T-cell (primary cell): ENCODE measurements at places on chromosomes 5 and 9. TPM values are rescaled to one million over a fixed set of nuclear protein-coding genes. Genes with fewer than 3 reads are reported as not detected.
A peak's percentile ranks its signal among the peaks of the same experiment; 100 is the strongest.

DNA sequence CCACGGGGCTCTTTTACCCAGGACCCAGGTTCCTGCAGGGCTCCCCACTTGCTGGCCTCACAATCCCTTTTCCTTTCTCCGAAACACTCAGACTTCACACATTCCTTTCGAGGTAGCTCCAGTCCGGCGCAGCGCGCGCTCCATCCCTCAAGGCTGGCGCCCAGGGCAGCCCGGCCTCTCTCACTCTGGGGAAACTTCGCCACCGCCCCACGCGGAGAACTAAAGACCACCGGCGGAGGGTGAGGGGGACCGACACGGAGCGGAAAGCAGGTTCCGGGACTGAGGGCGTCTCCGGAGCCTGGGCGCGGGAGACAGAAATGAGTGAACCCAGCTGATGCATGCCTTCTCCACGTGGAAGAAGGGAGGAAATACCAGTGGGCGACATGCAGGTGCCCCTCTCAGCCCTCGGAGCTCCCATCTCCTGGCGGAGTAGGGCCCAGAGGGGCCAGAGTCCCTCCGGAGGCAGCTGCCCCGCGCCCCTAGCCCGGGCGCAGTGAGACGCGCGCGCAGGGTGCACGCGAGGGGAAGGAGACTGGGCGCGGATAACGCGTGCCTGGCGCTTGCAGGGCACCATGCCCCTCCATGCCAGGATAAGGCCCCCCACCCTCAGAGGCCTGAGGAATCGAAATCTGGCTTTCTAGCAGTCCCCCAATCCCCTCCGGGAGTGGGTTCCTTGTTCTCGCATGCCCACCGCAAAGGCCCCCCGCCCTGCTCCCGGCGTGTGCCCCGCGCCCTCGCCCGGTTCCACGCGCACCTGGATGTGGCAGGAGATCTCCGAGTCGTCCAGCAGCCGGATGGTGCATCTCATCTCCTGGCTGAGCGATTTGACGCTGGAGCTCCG is 650 bp downstream of the FRMD3 start:
- no peaks in the 10 kb centered on the region for H3K36me3 ChIP-seq
- peaks cover 2% of the 10 kb centered on the region for H3K4me1 ChIP-seq
- H3K27ac ChIP-seq: no peak overlapping the region
- H3K4me3 ChIP-seq: peak overlapping the region; percentile 33
- H3K27me3 ChIP-seq: no peaks in the 10 kb centered on the region

- H3K27me3 ChIP-seq: no peaks in the 10 kb centered on the region
- peaks cover 64% of the 10 kb centered on the region for H3K36me3 ChIP-seq
- peaks cover 53% of the 10 kb centered on the region for H3K4me1 ChIP-seq
These were observed 126.9 kb downstream of the RGS3 start for GRCh38 chr9:113590389-113590788.

DNA sequence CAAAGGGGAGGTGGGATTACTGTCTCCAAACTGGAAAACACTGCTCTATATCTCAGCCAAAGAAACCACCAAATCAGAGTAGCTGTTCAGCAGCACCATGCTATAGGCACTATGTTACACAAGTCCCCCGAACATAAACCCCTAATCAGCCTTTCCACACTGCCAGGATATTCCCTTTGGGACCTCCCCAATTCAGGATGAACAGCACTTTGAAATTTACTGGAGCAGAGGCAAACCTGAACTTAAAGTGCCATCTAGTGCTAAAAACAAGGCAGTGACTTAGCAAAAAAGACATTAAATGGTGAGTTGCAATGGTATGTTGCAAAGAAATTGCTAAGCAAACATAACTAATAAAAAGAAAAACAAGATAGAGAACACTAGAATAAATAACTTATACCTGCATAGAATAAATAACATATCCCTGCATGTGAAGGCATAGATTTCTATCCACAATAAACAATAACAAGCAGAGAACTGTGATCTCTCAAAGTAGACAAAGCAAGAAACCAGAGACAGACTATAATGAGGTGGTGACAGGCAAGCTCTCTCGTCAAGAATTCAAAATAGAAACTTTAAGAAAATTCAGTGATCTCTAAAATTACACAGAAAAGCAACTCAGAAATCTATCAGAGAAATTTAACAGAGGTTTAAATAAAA is 584.4 kb upstream of the ACO1 start:
- H3K4me1 ChIP-seq: no peaks in the 10 kb centered on the region
- H3K27ac ChIP-seq: no peak overlapping the region
- H3K27me3 ChIP-seq: no peaks in the 10 kb centered on the region
- H3K36me3 ChIP-seq: no peaks in the 10 kb centered on the region

DNA sequence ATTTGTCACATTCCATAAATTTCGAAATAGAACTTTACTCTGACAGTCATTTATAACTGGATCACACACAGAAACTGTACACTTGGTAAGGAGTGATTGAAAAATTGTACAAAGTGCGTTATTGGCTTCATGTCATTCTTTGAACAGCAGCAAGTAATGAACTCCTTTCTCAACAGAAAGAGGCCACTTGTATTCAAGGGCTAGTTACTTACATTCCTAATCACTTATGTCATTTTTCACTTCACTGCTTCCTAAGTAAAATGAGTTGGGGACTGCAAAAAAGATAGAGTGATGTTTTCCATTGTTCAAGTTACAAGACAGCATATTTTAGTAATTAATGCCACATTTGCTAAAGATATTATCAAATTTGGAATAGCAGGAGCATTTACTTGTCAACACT is 893.2 kb downstream of the DTWD2 start:
- no peaks in the 10 kb centered on the region for H3K36me3 ChIP-seq
- no peak for DNase-seq
- no peaks in the 10 kb centered on the region for H3K27me3 ChIP-seq
- H3K4me3 ChIP-seq: no peak overlapping the region

NIPAL4 gene
- 0.49 TPM for total RNA-seq

DNA sequence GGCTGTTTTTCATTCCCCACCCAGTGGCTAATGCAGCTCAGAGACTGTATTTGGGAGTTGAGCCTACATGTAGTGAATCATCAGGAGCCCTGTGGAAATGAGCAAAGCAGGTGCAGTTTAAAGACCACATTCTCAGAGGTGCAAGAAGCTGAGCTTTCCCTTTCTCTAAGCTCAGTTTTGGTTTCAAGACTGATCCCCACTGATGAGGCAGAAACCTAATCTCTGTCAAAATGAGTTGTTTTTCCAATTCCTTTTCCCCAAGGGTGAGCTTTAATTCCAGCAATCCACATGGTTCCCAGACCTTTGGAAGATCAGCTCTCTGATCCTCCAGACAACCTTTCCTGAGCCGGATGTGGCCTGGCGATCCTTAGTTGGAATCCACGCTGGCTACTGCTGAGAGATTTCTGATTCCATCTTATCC is 420.5 kb downstream of the EBF1 start:
- no peak overlapping the region for H3K27ac ChIP-seq
- H3K4me1 ChIP-seq: no peaks in the 10 kb centered on the region
- no peaks in the 10 kb centered on the region for H3K27me3 ChIP-seq
- DNase-seq: no peak

NRG2 gene
- 0.15 TPM for total RNA-seq
